ENCODE measurements at places on chromosomes 5 and 9. TPM values are rescaled to one million over a fixed set of nuclear protein-coding genes. Genes with fewer than 3 reads are reported as not detected.

Gene ZNF483
- total RNA-seq: 0.98 TPM

Gene BAAT
- not detected for total RNA-seq

Gene LRRC26
- total RNA-seq: not detected

Gene RUFY1
- 24.5 TPM for total RNA-seq

Gene IL9
- total RNA-seq: not detected

Gene TAS2R1
- not detected for total RNA-seq

Gene TCF7
- total RNA-seq: 12.3 TPM

Gene LTC4S
- not detected for total RNA-seq

Gene SH3RF2
- 6.8 TPM for total RNA-seq

Gene IL3
- total RNA-seq: not detected

Gene C5orf63
- 8.3 TPM for total RNA-seq

Gene MYMK
- not detected for total RNA-seq

Gene ZNF366
- not detected for total RNA-seq

Gene PCDH1
- 2.2 TPM for total RNA-seq

DNA sequence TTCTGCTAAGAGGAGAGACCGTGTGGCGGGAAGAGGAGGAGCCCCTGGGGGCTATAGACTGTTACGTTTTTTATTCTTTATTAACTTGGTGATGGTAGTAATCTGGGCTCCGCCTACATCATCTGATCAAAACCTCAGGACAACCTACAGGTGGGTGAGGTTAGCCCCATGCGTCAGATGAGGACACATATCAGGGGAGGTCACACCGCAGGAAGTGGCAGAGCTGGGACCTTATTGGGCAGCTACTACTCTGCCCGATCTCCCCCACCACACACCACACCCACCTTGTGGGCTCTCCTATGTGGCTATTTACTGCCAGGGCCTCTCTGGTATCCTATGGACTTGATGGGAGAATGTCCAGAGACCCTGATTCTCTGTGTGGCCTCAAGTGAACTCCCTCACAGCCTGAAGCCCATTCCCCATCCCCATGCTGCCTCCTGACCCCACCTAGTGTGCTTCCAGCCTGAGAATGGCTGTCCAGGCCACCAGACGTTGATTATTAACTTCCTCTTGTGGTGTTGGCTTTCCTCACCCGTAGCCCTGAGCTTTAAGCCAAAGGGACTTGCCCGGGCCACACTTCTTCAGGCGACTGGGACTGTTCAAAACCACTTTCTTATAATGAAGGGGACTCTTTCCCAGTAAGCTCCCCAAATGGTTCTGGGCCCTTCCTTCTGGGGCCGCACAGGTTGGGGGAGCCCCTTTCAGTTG lies 8.2 kb downstream of the UNC5A start:
- DNase-seq: no peak

DNA sequence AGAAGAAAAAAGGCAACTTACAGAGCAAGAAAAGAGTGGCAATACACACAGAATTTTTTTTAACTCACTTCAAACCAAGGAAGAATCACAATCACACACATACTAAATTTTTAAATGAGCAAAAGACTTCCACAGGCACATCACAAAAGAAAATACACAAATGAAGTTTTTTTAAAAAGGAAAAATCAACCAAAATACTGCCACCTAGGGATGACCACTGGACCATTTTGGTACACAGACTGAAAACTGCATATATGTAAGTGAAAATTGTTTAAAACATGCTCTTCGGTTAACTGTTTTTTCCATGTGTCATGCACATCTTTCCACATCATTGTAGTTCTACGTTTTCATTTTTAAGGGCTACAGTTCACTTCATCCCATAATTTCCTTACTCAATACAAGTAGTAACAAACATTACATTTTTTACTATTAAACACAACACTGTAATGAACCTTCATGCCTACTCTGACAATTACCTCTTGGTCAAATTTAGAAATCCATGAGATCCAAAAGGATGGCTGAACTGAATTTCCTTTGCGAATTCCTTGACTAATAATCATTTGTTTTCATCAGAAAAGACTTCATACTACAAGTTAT lies 79.0 kb downstream of the FBXW11 start:
- DNase-seq: no peak

GRCh38 chr9:97575673-97576200 lies 57.4 kb downstream of the TSTD2 start:
- no peak for DNase-seq

DNA sequence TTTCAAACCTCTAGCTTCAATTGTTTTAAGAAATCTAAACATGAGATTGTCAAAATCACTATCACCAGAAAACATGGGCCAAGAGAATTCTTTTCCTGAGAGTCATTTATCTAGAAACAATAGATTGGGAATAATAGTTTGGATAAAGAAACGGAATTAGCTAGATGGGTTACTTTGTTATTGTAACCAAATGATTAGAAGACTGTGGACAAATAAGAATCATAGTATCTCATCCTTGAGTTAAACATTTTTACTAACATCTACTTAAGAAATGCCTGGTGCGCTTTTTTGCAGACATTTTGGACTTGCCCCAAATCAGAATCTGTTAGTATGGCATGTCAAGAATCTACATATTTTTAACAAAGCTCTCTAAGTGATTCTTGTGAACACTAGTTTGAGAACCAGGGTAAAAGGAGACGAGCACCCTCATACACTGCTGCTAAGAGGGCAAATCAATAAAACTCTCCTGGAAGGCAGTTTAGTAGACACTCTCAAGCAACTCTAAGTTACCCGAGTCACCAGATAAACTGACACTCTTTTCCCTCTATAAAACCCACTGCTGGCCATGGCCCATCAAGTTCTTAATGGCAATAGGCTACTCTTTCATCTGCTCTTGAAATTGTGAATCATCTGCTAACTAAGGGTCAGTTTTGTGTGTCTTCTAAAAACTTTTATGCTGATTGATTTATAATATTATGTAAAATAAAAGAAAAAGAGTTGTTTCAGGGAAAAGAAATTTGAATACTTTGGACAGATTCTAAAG lies 39.1 kb downstream of the TPD52L3 start:
- no peak for DNase-seq

- DNase-seq: no peak
These were observed 65.9 kb downstream of the HABP4 start for GRCh38 chr9:96515621-96516470.

- DNase-seq: peak; percentile 61
These were observed 10.8 kb upstream of the PRRC2B start for GRCh38 chr9:131382850-131383729.

DNA sequence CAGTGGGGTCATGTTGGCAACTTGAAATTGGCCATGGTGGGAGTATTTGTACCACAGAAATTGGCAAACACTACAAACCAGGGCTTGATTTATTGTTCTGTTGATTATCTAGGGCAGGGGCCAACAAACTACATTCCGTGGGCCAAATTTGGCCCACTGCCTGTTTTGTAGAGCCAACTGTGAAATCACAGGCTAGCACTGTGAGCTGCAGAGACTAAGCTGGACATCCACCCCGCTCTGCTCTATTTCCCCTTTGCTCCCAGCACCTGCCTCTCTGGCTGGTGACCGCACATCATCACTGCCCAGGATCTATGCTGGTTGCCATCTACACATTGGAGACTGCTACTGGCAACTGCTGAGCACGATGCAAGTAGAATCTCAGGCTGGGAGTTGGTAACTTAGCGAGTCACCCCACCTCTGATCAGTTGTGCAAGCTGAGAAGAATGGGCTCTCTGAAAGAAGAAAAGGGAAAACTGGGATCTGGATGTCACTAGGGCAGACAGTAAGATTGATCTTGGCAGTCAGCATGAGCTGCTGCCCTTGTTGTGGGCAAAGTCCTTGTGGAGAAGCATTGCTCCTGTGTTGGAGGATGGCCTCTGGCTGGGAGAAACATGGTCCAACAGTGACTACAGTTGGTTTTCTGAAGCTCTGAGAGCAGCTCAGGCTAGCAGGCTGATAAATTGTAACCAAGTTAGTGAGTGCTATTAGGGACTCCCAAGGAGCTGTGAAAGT lies 144.7 kb upstream of the RAD23B start:
- DNase-seq: no peak

DNA sequence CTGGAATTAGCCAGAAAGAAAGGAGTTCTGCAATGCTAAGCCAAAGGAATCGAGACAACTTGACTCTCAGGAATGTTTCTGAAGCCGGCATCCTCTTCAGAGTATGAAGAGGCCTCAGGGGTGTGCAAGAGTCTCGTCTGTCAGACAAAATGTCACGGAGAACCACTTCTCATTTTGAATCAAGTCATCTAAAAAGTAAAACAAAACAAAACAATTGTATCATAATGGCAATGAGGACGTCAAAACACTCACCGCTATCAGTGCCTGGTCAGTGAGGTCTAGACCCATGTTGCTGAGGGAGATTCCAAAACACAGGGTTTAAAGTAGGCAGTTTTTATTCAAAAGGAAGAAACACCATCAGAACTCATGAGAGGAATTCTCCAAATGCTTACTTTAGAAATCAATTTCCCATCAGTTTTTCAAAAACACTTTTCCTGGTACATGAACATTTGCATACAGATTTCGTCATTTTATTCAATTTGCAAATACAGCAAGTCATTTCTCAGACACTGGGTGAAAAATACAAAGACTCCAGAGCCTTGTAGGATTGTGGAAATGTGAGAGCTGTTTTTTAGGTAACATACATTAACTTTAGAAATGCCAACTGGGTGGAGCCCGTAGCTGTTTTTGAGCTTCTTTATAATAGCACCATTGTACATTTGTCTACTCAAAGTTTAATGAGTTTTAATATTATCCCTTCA lies 89.5 kb upstream of the MAP3K1 start:
- peak; percentile 23 for DNase-seq

- DNase-seq: no peak
These were observed 58.5 kb downstream of the MACROH2A1 start for GRCh38 chr5:135340568-135340967.

GRCh38 chr9:113956901-113957300 lies 80.8 kb downstream of the ZNF618 start:
- DNase-seq: no peak

- no peak for DNase-seq
These were observed 268.2 kb downstream of the HSPA4 start for GRCh38 chr5:133319905-133320520.

- no peak for DNase-seq
These were observed 113.1 kb upstream of the NIPBL start for GRCh38 chr5:36763454-36763853.

GRCh38 chr9:77916820-77917219 lies 114.8 kb downstream of the GNAQ start:
- no peak for DNase-seq

GRCh38 chr9:35935261-35935660 lies 22.7 kb downstream of the OR2S2 start:
- peak; percentile 31 for DNase-seq

DNA sequence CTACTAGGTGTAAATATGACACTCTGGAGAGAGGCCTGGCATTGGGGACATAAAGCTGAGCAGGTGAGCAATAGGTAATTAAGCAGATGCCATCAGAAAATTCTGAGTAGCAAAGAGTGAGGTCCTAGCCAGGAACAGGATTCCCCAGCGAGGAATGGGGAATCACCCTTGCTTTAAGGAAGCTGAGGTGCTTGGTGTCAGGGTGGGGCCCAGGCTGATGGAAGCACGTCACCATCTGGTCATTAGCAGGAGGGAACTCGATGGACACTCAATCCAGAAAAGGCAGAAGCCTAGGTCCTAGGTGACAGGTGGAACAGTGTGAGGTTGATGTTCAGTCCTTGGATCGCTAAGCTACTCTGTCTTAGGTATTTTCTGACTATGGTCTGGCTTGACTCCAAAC lies 562.7 kb upstream of the DAP start:
- DNase-seq: no peak

GRCh38 chr5:51383131-51384121 lies at the start of gene ISL1:
Gene ISL1 (plus strand): TSS chr5:51383448. CDS start chr5:51383672, 224 bp downstream.
- peak; percentile 71 for DNase-seq

- peak; percentile 41 for DNase-seq
These were observed 28.0 kb downstream of the TEX10 start for GRCh38 chr9:100324594-100325200.

GRCh38 chr9:119181561-119181960 lies 187.7 kb downstream of the BRINP1 start:
- no peak for DNase-seq

DNA sequence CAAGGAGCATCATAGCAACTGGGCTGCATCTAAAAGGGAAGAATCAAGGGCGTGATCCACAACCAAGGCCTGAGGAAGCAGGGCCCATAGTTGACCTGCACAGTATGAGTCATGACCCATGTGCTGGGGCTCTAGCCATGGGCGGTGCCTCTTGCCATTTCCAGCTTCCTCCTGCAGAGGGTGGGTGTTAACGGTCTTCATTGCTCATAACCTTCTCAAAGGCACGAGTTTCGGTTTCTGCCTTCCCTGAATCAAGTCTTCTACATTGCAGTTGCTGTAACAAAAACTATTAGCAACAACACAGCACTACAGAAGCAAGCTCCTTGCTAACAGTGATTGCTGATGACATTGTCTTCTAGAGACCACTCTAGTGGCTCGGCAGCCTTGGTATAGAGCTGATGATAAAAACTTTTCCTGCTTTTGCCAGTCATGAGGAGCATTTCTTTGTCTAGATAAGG lies 66.9 kb downstream of the CTSL start:
- peak; percentile 95 for DNase-seq

DNA sequence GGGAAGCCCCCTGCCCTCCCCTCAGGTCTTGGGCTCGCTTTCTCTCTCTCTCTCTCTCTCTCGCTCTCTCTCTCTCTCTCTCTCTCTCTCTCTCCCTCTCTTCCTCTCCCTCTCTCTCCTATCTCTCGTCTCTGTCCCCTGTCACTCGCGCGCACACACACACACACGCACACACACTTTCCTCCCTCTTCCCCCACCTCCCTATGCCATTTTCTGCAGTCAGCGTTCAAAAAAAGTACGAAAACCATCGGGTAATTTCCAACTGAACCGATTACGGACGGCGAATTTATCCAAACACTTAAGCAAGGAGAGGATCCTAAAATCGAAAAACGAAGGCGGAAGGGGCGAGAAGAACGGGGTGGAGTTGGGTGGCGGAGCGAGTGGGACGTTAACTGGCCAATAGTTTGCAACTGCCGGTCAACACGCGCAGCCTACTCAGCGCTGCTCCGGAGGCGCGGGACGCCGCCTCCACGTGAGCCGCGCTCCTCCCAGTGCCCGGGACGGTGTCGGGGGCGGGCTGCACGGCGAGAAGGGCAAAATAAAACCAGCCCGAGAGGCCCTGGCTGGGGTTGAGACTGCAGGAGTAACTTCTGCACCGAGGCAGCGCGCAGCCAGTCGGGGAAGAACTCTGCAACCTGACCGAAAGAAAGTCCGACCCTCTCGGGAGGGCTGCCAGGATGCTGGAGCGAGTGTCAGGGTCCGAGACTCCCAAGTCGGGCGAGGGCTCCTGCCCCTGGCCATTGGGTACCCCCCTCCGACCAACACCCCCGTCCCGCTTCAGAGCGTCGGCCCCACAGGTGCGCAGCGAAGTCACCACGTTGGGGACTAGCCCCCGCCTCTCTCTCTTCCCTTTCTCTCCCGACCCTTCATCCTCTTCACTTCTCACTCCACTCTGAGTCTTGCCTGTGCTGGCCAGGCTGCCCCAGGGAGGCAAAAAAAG lies 24.9 kb upstream of the ELAVL2 start:
- peak; percentile 11 for DNase-seq

GRCh38 chr9:101716629-101717028 lies 21.8 kb downstream of the GRIN3A start:
- no peak for DNase-seq

- DNase-seq: no peak
These were observed 139.4 kb downstream of the GNAQ start for GRCh38 chr9:77892171-77892570.

- peak; percentile 89 for DNase-seq
These were observed 22.2 kb downstream of the SHB start for GRCh38 chr9:38046661-38047300.

- peak; percentile 93 for DNase-seq
These were observed 63.1 kb downstream of the TMOD1 start for GRCh38 chr9:97564291-97565175.

GRCh38 chr5:154015071-154015693 lies 23.5 kb downstream of the FAM114A2 start:
- no peak for DNase-seq
